ENCODE measurements at places on chromosomes 3 and 15.

DNA sequence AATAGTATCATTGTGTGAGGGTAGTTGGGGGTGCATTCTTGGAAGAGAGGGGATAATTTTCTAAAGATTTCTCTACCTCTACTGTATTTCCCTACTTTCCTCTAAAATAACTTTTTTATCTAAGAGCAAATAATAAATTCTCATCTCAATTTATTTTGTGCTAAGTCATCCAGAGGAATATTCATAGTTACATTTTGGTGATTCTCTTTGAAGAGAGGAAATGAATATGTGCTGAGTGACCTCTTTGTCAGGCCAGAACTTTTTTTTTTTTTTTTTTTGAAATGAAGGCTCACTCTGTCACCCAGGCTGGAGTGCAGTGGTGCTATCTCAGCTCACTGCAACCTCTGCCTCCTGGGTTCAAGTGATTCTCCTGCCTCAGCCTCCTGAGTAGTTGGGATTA lies 15.1 kb upstream of the CCDC80 start:
- DNase-seq, result no peak

GRCh38 chr3:15221574-15222217 lies 15.7 kb downstream of the CAPN7 start:
- DNase-seq, result no peak

- DNase-seq, result no peak
These were observed 32.2 kb downstream of the ATP10A start for GRCh38 chr15:25830844-25831451.

GRCh38 chr3:129992781-129993180 lies 18.3 kb downstream of the TRH start:
- DNase-seq, result no peak

DNA sequence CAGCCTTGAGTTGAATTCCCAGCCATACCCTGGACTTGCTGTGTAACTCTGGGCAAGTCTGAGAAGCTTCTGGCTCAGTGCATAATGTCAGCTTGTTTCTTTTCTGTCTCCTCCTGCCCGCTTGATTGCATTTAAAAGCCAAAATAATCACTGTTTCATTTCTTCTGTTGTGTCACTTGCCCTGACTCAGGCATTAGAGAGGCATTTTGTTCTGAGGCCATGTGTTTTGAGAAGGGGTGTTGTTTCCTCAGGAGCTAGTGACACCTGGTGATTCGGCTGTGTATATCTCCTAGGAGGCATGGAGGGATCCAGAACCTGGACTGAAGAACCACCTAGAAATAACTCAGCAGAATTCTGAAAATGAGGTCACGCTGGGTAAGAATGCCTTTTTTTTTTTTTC lies 16.0 kb downstream of the WDR73 start:
- no peak for DNase-seq

GRCh38 chr3:98793971-98794370 lies 30.8 kb downstream of the ST3GAL6 start:
- DNase-seq, result no peak

DNA sequence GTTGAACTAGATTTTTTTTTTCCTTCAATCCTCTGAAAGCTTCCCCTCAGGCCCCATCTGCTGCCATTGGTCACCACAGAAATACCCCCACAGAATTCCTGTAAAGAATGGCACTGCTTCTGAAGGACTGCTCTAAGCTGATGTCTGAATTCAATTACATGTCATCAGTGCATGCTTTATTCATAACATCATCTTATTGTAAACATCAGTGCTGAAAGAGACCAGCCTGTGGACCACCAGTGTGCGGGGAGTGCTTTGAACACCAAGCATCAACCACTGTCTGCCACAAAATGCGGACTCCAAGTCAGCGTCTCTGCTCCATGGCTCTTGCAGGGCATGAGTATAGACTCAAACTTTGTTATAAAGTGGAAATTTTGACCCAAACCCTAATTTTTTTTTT lies 11.6 kb downstream of the PHLDB2 start:
- no peak for DNase-seq

DNA sequence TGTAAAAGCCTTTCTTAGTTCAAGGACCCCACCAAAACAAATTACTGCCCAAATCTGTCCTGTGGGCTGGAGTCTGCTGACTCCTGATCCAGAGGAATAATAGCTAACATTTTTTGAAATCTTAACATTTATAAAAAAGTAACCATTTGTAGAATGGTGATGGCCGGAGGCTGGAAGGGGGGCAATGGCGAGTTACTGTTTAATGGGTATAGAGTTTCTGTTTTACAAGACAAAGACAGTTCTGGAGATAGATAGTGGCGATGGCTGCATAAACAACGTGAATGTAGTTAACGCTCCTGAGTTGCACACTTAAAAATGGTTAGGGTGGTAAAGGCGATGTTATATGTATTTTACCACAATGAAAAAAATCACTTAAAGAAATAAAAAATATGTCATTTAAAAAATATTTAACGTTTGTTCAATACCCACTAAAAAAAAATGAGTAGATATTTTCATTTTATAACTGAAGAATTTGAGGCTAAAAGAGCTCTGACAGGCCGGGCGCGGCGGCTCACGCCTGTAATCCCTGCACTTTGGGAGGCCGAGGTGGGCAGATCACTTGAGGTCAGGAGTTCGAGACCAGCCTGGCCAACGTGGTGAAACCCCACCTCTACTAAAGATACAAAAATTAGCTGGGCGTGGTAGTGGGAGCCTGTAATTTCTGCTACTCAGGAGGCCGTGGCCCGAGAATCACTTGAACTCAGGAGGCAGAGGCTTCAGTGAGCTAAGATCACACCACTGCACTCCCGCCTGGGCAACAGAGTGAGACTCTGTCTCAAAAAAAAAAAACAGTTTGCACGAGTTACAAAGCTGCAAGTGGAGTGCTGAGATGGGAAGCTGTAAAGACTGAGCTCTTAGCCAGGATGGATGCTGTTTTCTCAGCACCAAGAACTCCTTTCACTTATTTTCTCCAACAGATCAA lies 37.6 kb downstream of the IGF2BP2 start:
- DNase-seq, result no peak

GRCh38 chr15:98428253-98428989 lies 219.9 kb upstream of the IGF1R start:
- DNase-seq, result peak; percentile 60

DNA sequence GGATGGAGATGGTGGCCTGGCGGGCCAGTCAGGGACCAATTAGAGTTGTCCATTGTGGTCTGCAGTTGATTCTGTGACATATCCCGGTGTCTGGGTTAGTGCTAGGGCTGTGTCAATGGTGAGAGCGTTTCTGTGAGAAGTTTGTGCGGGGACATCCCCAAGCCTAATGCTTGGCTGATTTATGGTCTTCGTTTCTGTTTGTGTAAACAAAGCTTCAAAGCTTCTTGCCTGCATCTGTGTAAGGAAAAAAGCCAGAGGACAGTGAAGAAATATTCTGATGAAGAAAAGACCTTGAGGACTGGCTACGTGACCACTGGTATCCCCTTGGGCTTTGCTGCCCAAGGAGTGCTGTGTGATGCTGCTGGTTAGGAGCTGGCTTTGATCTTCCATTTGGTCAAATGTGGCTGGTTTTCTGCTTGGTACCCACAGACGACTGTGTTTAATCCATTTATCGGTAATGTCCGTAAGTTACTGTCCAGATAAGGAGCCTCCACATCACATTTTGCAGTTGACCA lies 74.6 kb upstream of the LRTM1 start:
- no peak for DNase-seq

DNA sequence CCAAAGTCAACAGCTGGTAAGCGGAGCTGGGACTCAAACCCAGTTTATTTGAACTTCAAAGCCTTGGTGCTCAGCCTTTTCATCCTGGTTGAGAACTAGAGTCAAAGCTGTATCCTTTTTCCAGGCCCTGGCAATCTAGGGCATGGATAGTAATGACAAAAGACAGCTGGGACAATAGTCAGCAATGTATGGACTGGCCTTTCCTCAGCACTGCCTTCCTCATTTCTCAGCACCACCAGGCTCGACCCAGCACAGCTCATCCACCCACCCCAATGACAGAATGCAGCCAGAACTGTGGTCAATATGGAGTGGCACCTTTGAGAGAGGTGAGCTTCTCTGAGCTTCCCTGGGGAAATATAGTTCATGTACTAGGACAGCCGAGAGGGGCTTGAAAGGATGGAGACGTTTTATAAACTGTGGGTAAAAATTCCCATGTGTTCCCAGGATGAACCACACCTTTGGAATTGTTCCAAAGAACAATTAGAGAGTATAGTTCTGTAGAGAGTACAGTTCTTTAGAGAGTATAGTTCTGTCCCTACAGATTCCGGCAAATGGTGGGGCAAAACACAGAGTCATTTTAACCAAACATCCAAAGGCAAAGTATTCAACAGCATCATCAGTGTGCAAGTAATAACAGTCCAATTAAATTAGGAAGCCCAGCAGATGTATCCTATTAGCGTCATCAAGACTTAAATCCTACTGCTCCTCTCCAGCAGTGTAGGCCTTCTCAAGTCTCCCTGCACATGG lies 30.2 kb upstream of the IREB2 start:
- DNase-seq, result no peak

DNA sequence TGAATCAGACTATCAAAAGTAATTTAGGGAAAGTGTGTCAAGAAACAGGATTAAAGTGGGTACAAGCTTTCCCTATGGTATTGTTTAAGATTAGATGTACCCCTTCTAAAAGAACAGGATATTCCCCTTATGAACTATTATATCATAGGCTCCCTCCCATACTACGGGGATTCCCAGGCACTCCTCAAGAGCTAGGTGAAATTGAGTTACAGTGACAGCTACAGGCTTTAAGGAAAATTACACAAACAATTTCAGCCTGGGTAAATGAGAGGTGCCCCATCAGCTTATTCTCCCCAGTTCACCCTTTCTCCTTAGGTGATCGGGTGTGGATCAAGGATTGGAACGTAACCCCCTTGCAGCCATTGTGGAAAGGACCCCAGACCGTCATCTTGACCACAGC lies 240.8 kb upstream of the CNTN6 start:
- no peak for DNase-seq
